ENCODE measurements at places on chromosomes 6 and 20. TPM values are rescaled to one million over a fixed set of nuclear protein-coding genes. Genes with fewer than 3 reads are reported as not detected.

TAAR9 gene
- not detected for total RNA-seq

CYP39A1 gene
- not detected for total RNA-seq

DNA sequence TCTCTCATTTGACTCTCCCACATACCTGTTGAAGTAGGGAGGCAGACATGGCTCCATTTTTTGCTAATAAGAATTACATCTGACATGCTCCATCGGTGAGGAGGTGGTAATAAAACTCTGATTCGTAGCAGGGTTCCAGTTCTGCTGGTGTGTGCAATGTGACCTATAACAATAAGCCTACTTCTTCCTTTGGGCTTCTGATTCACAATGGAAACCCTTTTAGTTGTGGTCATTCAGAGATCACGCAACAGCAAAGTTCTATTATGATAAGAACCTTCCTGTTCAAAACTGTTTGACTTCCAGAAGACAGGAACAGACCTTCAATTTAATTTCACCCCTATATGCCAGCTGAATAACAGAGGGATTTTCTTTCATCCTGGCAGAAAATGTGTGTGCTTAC is 31.4 kb upstream of the GSTA4 start:
- DNase-seq: no peak

DNA sequence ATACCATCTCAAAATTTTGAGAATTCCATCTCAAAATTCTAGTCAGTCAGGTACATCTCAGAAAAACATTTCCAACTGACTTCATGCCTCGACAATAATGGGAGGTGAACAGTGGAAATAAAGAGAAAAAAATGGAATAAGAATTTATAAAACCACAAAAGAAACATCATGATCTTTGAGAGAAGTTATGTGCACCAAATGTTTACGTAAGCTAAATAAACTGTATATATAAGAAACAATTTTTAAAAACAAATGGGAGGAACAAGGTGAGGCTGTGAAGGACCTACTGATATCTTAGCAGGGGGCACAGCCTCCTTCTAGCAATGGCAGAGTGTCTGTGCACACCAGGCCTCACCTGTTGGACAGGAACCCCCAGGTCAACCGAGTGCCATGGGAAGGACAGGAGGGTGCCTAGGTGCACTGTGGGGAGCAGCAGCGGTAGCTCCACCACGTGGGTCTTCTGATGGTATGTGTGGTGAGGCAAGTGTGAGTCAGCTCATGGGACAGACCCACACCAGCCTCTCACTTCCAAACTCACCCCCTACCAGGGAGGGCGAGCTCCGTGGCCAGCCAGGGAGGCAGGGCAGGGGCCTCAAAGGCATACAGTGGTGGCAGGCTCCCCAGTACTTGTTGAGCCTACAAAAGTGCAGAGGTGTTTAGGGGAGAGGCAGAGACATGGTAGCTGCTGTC is 23.2 kb downstream of the DIDO1 start:
- DNase-seq: no peak

- DNase-seq: no peak
Observed at GRCh38 chr6:33905071-33905609, 101.3 kb upstream of the MLN start.

DNA sequence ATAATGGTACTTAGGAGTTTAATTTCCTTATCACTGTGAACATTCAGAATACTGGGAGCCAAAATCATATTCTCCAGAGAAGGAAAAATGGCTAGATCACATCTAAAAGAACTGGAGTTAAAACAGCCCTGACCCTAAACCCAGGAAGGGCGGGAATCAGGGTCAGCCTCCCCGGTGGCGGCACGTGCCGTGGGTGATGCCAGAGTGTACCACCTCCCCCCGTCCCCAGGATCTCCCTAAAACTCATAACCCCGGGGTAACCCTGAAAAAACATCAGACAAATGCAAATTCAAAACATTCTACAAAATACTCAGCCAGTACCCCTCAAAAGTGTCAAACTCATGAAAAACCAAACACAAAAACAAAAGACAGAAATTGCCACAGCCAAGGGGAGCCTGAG is 148.3 kb downstream of the DLL1 start:
- DNase-seq: no peak

- no peak for DNase-seq
Observed at GRCh38 chr20:51955756-51956155, 153.4 kb upstream of the SALL4 start.

DNA sequence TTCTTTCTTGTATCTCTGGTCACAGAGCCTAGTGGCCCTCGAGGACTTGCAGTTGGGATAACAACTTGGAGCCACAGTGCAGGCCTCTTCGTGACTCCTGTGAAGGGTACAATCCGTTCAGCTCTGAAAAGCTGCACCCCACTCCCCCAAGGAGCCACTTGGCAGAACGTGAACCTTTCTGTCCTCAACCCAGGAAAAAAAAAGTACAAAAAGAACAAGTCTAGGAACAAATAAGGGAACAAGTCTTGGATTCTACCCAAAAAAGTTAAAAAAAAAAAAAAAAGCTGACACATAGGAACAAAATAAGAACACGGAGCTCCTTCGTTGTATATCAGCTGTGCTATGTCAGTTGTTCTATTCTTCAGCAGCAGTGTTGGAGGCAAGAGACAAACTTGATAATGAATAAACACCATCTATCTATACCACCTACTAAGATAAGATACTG is 77.9 kb upstream of the TULP1 start:
- DNase-seq: no peak

DNA sequence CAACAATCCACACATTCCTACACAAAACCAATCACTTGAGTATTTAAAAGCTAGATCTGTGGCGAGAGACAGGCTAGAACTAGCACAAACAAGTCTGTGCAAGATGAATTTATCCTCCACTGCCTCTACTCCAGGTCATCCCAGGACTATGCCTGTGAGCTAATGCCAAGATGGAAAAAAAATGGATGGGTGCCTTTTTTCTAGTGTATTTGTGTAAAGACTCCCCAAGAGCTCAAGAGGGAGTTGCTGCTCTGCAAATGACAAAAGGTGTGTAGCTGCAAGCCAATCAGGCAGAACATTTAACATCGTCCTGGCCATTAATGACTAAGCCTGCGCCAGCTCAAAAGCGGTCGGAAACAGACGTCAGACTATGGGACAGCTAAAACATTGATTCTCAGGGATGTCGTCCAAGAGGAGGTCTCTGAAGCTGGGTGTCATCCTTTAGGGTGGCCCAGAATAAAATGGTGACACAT is 21.9 kb downstream of the ATXN1 start:
- DNase-seq: no peak

LIN28B gene
- 45.6 TPM for total RNA-seq

NKAIN2 gene
- total RNA-seq: 1.8 TPM

- DNase-seq: no peak
Observed at GRCh38 chr6:148548065-148548748, 198.6 kb upstream of the UST start.

TMEM244 gene
- total RNA-seq: not detected

GRCh38 chr6:130070326-130070725 is 51.9 kb downstream of the L3MBTL3 start:
- DNase-seq: no peak

GRCh38 chr6:125858427-125859320 is 67.9 kb downstream of the NCOA7 start:
- DNase-seq: peak; percentile 78

- DNase-seq: no peak
Observed at GRCh38 chr20:37558306-37558705, 30.6 kb upstream of the BLCAP start.

GNMT gene
- 0.33 TPM for total RNA-seq

KIFC1 gene
- 101 TPM for total RNA-seq

C6orf58 gene
- total RNA-seq: not detected

- peak; percentile 4 for DNase-seq
Observed at GRCh38 chr6:95431637-95432228, 145.6 kb upstream of the MANEA start.

DNA sequence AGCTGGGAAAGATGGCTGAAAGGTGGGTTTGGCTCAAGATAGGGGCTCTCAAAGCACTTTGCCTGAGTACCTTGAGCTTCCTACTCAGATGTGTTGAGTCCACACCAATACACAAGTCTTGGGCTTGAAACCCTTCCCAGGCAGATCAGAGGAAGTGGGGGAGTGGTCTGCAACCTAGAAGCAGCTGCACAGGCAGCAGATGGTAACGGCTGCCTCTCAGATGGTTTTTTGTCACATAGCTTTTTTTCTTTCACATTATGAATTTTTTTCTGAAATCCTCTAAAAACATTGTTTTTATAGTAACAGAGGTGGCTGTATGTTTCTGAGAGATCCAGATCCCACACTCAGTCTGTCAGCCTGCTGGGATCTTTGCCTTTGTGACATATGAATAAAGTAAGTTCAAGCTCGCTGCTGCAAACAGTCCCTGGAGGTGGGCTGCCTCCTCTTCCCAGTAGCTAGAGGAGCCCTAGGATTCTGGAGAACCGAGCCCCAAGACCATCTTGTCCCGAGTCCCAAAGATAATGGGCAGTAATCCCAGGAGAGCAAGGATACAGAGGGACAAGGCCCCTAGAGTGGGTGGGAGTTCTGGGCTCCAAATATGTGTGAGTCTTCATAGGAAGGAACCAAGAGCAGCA is 97.1 kb upstream of the TOP1 start:
- no peak for DNase-seq

PDSS2 gene
- 12.5 TPM for total RNA-seq

DNA sequence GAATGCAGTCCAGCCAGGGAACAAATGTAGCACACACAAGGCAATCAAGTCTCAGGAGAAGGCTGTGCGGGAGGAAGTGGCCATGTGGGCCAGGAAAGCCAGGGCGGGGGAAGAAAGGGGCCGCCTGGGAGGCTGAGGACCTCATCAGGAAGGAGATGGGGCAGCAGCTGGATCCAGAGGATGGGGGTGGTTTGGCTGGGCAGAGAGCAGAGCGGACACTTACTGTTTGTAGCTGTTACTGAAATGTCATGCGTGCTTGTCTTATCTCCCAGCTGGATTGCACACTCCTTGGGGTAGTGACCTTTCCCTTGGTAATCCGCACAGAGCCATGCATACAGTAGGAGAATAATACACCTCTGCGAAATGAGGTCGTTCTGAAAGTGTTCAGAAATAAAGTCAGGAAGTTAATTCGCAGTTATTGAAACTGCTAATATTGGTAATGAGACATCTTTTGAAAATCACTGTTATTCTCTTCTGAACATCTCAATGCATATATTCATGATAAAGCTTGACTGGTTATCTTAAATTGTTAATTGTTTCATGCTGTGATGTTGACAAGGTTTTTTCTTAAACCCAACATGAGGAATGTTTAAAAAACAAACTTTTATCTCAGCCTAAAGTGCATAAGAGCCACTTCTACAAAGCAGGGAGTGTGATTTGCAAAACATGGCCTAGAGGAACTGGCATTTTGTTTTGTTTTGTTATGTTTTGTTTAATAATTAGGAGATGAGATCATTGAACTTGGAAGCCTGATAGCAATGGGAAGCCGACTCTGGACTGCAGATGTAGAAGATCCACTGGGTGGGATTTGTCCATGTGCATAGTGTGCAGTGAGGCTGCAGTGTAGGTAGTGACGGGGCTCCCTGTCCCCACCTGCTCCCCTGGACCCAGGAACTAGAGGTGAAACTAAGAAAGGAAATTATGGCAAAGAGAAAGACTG is 18.0 kb upstream of the MAP3K4 start:
- DNase-seq: peak; percentile 28

MACROD2 gene
- total RNA-seq: 2.2 TPM

GRCh38 chr20:37223053-37223452 is 38.6 kb downstream of the GHRH start:
- no peak for DNase-seq

GRCh38 chr6:113734982-113735381 is 122.2 kb upstream of the MARCKS start:
- DNase-seq: no peak

DNA sequence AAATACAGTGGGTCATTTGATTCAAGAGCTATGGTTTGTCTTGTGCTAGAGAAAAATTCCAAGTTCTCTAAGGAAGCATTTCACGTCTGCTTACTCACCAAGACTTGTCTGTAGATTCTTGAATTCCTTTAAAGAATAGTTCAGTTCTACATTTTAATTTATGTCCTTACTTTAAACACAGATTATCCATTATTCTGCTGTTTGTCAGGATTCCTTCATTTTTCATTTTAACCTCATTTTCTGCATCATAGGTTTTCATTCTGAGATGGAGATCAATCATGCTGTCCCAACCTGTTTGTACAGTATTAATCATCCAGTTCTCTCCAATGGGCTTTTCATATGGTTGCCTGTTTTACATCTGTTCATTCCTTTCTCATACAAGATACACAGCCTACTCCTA is 24.5 kb upstream of the POPDC3 start:
- DNase-seq: no peak

- DNase-seq: no peak
Observed at GRCh38 chr6:129672881-129673631, 36.9 kb downstream of the ARHGAP18 start.

- DNase-seq: no peak
Observed at GRCh38 chr20:63660622-63661021, 2.5 kb downstream of the RTEL1 start.

DUSP15 gene
- total RNA-seq: 2.5 TPM

LEMD2 gene
- 79.6 TPM for total RNA-seq

DNA sequence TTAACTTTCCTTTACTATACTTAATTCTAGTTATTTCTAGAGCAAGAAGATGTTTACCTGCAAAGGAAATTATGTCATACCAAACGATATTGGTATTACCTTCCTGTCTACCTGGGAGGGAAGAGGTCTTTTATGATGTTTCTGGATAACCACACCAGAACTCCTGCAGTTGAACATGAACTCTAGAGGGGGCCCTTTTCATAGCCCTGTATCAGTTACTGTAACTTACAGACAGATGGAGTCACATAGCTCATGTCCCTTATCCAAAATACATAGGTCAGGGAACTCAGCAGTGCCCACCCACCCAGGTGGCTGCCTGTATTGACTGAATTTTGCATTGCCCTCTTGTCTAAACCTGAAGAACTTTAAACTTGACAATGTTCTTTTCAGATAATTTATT is 35.1 kb upstream of the MYL9 start:
- peak; percentile 60 for DNase-seq

TP53TG5 gene
- not detected for total RNA-seq

THBS2 gene
- 13.3 TPM for total RNA-seq

TBXT gene
- 0.22 TPM for total RNA-seq

GRCh38 chr6:159116343-159116742 is 52.9 kb upstream of the FNDC1 start:
- DNase-seq: no peak

- DNase-seq: no peak
Observed at GRCh38 chr6:32679492-32679891, 13.0 kb upstream of the HLA-DQB1 start.

SCGN gene
- total RNA-seq: not detected

- DNase-seq: no peak
Observed at GRCh38 chr6:13838616-13839015, 24.3 kb upstream of the MCUR1 start.

GPX5 gene
- total RNA-seq: not detected

TRERF1 gene
- total RNA-seq: 9.7 TPM

DNA sequence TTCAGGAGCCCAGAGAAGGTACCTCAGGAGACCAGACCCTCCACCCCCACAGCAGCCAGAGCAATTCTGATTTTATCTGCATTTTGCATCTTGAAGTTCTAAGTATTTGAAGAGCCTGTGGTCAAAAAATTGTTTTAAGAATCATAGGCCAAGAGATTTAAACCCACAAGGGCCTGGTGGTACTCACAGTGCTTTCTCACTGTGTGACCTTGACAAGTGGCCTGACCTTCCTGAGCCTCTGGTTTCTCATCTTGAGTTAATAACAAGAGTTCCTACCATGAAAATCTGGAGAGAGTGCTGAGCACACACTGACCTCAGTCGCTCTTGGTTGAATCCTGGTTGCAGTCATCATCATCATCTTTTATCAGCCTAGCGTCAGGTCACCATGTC is 45.4 kb upstream of the ID1 start:
- no peak for DNase-seq

- DNase-seq: no peak
Observed at GRCh38 chr6:109743739-109744138, 52.6 kb downstream of the FIG4 start.
